GM19239 (cell line): ENCODE measurements at places on chromosomes 16 and 17.
A peak's percentile ranks its signal among the peaks of the same experiment; 100 is the strongest.

DNA sequence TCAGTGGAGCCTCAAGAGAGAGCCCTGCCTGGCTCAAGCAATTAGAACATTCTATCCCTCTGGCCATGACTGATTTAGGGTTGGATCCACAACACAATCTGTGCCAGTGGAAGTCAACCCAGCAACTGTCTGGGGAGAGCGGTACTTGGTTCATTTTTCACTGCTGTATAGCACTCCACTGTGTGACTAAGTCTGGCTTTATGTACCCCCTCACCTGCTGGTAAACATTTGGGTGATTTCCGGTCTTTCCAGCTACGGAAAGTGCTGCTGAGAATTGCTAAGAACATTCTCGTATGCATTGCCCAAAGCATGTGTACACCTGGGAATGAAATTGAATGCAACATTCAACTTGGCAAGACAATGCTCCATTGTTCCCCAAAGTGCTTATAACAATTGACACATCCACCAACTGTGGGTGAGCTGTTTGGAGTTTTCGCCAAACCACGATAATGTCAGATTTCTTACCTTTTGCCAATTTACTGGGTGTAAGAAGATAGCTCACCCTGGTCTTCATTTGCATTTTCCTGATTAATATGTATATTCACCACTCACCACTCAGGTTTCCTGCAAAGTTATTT lies 63.5 kb upstream of the MED9 start:
- DNase-seq = no peak

DNA sequence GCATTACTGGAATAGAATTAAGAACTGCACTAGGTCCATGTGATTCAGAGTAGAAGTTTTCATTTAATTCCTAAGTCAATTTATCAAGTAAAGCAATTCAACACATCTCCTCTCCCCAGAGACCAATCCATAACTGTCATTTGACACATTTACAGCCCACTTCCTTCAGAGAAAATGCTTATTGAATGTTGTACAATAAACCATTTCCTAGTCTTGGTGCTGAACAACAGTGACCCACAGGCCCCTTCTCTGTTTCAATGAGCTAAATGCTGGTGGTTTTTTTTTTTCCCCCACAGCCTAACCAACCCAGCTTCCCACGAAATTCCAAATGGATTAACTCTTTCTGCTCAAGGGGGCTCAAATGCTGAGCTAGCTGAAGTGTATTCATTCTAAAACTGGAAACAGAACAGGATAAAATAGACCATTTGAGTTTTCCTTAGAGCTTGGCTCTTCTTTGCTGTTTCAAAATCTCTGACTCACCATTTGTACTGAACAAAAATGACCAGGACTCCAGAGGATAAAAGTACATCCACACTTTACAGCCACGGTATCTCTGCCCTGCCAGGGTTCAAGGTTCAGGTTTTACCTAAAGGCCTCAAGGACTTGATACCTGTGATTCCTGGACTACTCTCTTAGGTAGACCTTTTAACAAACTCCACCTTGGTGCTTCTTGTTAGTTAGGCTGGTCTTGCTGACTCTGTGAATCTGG lies 62.3 kb downstream of the TMEM100 start:
- no peak for DNase-seq

DNA sequence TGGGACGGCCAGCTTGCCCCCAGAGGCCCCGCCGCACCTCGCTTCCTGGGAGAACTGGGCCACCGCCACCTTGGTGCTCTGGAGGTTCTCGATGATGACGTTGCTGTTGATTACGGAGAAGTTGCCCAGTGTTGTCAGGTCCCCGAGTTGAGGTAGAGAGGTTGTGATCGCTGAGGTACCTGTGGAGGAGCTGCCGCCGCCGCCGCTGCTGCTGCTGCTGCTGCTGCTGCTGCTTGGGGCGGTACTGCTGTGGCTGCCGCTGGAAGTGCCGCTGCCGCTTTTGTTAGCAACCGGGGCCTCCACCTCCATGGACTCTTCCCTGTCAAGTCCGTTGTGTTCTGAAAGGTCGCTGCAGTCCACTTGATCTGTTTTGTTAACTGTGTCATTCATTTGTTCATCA lies 9.5 kb downstream of the SALL1 start:
- no peak for DNase-seq

GRCh38 chr16:65731833-65732232 lies 610.0 kb upstream of the CDH11 start:
- no peak for DNase-seq

DNA sequence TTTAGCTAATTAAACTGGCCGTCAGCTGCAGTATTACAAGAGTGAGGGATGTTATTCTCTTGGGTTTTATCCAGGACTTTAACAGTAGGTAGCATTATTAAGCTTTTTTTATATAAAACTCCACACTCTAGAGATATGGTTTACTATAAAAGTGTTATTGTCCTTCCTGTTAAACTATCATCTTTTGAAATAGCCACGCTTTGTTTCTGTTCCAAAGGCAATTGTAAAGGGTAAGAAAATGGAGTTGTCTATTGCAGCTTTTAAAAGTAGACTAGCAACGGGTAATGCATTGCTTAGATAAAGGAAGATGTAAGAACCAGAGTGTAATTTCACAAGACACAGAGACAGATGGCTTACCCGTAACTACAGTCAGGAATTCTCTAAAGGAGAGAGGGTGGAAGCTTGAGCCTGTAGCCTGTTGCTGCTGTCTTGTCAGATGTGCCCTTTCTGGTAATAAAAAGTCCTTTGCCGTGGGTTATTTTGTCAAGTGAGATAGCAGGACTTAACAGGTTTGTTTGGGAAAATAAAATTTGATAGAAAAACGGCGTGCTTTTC lies 56.4 kb downstream of the WWOX start:
- DNase-seq = no peak

- no peak for DNase-seq
Observed at GRCh38 chr16:52492789-52493357, 54.1 kb downstream of the TOX3 start.

GRCh38 chr17:7356072-7356549 lies 1.2 kb downstream of the TMEM95 start:
- DNase-seq = peak; percentile 83

DNA sequence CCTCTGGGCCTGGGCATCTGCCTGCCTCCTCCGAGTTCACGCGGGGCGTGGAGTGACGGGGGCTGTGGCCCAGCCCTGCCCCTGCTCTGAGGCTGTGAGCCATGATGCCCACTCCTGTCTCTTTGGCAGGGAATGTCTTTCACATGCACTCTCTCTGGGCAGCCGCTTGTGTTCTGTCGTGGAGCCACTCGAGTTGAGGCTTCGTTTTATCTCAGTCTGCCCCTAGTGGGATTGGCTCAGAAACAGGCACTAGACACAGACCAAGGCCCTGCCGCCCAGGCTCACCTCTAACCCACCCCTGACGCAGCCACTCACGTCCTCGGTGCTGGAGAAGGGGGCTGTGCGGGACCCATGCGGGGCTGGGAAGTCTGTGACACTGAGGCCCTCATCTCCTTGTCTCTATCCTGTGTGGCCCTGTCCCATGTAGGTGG lies 67.5 kb upstream of the KCTD5 start:
- DNase-seq = no peak
